ENCODE measurements at places on chromosomes 4 and X.
A peak's percentile ranks its signal among the peaks of the same experiment; 100 is the strongest.

DNA sequence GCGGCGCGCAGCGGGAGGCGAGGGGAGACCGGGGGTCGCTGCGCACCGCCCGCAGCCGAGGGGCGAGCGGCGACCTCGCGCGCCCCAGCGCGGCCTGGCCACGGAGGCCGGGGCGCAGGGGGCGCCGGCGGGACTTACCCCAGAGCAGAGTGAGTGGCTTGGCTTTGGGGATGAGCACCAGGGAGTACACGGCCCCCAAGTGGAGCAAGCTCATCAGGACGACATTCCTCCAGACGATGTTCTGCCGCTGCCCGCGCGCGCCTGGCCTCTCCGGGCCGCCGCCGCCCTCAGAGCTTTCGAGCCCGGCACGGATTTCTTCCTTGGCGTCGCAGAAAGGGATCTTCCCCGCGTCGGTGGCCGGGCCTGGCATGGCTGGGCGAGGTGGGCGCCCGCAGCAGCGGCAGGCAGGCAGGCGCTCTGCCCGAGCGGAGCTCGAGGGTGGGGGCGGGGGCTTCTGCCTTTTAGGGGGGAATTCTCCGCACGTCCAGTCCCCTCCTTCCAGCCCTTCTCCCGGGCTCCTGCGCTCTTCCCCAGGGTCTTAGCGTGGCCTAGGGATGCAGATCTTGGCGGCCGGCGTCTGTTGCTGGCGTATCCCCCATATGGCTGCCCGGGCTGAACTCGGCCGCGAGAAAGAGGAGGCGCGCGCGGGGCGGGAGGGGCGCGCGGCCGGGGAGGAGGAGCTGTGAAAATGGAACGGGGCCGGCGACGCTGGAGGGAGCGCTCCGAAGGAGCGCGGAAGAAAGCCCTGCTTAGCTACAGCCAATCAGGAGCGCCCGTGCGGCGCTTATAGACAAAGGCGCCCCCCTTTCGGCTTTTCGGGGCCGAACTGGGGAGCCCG, at the start of gene SCD5:
TSS of gene SCD5 (minus strand) at position 629 of the 838 bp plus-strand sequence. CDS start at position 370, 259 bp downstream.
- DNase-seq = peak; percentile 85

DNA sequence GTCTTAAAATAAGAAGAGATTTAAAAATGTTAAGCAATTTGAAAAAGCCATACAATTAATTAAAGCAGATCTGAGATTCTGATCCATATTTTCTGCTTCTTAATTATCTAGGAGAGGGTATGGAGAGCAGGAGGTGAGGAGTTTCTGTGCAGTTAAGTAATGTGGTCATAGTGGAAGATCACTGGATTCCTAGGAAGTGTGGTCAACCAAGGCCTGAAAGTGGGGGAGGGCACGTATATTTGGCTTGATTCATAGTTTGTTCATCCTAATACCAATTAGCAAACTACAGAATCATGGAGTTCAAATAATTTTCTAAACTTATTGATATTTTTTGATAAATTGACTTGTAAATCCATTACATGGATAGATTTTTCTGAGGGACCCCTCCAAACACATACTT, 768.3 kb downstream of the RAPGEF2 start:
- no peak for DNase-seq

DNA sequence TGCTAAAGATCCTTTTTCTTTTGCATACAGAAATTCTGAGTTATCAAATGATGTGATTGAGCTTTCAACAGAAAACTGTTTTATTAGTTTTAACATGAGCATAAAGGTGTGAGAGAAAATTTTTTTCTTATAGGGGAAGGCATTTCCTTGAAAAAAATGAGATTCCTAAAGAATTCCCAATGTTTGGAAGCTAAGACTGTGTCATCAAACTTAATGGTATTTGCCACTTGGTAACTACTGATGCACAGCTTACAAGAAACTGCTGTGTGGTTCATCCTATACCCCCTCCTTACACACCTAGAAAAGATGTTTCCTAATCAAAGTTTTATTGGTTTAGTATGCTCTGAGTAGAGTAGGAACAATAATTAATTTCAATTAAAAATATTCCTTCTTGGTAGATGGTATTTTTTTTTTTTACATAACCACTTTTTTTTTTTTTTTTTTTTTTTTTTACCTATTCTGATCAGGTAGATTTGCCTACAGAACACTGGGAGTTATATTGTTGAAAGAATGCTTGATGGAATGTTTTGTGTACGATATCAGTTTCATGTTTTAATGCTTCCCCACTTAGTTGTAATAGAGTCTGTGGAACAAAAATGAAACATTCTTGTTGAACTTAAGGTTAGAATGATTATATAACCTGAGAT, 6.0 kb downstream of the PTPN13 start:
- no peak for DNase-seq

- DNase-seq = no peak
Measured at GRCh38 chrX:24478509-24478908, 13.4 kb downstream of the PDK3 start.

- no peak for DNase-seq
Measured at GRCh38 chrX:10508891-10509290, 111.5 kb downstream of the MID1 start.

DNA sequence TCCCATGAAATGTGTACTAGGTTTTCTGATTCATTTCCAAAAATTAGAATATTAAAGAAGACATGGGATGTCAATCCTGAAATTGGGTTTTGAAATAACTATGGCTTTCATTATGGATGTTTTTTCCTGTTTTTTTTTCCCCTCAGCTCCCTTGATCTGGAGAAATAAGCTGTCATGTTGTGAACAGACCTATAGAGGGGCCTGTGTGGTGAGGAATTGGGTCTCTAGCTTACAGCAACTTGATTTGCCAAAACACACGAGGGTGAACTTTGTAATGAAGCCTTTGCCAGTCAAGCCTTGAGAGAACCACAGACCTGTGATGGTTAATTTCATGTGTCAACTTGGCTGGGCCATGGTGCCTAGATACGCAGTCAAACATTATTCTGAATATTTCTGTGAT, 2413.6 kb downstream of the PCDH7 start:
- DNase-seq = no peak

DNA sequence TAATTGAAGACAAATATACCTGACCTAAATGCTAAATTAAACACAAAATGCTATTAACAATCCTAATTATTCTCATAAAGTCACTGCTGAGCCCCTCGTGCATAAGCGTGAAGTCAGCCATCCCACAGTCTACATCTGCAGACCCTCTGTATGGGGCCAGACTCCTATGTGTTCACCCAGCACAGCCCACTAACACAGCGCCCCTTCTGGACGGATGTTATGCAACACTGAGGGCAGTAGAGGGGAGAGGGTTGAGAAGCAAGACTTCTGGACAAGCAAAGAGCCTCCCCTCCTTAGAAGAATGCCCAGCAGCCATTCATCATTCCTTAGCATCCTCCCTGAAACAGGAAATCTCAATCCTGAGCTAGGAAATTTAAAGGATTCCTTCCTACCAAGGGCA, 7.9 kb downstream of the TRPC3 start:
- no peak for DNase-seq

Data from sciatic nerve (tissue), 2 donors.